Colonic mucosa (tissue), 4 donors: ENCODE measurements at places on chromosomes 5 and 9. TPM values are rescaled to one million over a fixed set of nuclear protein-coding genes. Genes with fewer than 3 reads are reported as not detected.

The ZNF483 gene
- 2.8 TPM for total RNA-seq

The CATSPER3 gene
- 0.85 TPM for total RNA-seq

GRCh38 chr5:178352035-178352349, 119.4 kb upstream of the PHYKPL start:
- no peak for DNase-seq

DNA sequence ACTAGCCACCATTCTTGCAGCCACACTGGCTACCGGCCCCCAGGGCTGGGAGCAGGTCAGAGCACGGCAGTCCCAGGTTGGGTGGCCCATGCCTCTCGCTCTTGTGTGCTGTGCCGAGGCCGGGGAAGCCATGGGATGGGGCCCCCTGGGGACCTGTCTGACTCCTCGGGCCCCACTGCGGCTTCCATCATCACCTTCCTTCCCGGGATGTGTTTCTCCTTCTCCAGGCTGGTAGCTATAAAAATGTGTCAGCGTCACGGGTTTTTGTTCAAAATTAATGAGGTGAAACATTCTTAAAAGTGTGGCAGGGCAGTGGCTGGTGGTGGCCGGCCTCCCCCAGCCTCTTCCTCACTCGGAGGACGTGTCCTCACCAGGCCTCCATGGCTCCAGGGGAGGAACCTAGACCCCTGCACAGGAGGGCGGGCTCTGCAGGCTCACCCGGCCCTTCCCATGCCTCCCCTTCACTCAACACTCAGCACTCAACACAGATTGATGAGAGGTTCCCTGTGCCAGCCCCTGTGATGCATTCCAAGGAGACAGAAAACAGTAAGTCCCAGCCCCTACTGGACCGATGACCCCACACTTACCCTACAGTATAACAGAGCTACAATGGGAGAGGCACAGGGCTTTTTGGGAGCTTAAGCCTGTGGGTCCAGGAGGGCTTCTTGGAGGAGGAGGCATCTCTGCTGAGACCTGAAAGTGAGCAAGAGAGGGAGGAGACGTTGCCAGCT, 43.2 kb downstream of the PTGES start:
- no peak for DNase-seq

DNA sequence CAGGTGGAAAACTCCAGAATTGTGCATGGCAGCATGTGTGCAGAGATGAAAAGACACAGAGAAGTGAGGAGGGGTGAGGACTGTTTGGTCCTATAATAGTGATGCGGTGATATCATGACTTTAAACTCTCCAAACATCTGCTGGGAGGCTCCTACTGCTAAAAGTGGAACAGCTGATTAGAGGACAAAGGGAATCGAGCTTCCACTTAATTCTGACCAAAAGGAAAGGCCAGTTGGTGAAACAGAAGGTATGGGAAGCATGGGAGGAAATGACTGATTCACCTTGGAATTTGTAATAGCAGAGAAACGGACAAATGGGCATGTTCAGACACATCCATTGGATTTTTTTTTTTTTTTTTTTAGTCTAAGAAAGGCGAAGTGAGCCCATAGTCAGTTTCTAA, 67.5 kb upstream of the MAMDC2 start:
- no peak for DNase-seq

DNA sequence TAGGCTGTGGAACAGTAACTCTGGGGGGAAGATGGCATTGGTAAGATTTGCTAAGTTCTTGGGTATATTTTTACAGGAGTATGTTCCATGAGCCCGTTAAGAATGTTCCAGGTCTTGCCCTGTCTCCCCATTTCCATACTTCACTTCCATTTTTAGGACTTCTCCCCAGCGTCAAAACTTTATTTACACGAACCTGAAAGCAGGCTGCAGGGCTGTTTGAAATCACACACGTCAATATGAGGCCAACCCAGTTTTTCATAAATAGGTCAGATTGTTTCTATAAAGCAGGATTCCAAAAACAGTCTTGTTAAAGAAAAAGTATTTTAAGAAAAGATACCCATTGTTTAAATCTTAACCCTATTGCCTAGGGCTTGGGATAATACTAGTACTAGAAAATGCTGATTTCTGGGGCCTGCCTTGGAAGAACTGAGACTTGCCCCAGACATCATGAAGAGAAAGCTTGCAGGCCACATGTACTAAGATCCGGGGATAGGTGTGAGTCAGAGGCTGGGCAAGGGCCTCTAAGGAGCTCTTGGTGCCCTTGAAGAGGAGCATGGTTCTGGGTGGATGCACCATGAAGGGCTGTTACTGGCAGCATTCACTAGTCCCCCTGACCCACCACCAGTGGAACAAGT, 24.2 kb downstream of the TRIO start:
- DNase-seq: no peak
